ENCODE measurements at places on chromosomes 2 and 18.

GRCh38 chr18:47418746-47419145 lies 167.3 kb upstream of the SKOR2 start:
- no peak overlapping the region for H3K27ac ChIP-seq
- DNase-seq = no peak
- H3K4me3 ChIP-seq = no peak overlapping the region

DNA sequence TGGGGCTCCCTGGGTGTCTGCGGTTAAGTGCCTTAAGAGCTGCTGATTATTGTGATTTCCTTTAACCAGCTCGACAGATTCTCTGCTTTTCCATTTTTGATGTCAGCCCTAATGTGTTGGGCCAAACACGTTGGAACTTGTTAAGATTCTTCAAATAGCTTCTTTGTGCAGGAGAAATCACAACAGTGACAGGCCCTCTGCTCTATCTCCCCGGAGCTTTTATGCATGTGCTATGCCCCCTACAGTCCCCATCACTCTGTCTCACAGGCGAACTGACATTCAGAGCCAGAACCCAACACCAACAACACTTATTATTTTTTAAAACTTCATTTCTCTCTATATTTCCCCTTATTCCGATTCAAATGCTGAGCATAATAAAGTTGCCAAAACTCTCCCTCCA lies 371.7 kb upstream of the CELF4 start:
- H3K36me3 ChIP-seq = peaks cover 1% of the 10 kb centered on the region
- no peak overlapping the region for H3K27ac ChIP-seq
- no peak for DNase-seq
- H3K4me3 ChIP-seq = no peak overlapping the region
- no peaks in the 10 kb centered on the region for H3K27me3 ChIP-seq
- H3K4me1 ChIP-seq = no peaks in the 10 kb centered on the region

DNA sequence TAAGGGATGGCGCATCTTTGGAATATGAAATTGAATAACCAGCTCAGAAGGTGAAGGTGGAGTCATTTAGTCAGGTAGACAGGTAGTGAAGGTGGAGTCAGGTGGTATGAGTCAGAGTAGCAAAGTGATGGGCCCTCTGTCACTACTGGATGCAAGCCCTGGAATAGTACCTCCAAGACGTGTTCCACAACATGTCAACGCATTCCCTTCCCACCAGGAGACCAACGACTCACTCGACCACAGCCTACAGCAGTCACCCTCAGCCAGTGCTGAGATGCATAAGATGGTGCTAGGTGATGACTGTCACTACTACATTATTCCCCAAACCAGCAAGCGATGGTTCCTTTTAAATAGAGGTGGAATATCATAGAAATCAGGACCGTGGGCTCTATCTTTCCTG lies 6.8 kb downstream of the CPLX4 start:
- no peaks in the 10 kb centered on the region for H3K4me1 ChIP-seq

DNA sequence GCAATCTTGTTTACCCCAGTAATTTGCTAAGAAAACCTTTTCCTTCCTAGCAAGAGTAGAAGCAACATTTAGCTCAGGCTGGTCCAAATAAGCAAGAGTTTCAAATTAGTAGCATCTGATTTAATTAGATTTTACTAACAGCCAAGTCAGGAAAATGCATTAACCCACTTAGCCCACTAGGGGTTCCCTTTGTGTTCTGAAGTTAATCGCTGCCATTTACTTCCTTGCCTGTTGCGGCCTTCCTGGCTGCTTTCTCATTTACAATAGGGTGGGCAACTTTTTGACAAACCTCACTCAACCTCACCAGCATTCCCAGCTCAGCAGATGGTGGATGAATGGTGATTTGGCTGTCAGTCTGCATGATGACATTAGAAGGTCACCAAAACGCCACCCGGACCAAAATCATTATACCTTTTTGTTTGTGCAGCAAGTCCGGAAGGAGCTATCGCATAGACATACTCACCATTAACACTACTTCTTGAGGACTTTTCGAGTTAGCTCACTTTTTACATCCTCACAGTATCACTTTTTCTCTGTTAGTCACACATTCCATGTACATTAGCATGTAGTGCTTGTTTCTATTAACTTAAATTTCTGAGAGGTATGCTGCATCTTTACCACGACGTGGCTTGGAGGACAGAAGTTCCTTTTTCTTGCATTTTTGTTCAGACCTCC lies 101.5 kb upstream of the SETBP1 start:
- H3K4me1 ChIP-seq = peaks cover 4% of the 10 kb centered on the region
- H3K27me3 ChIP-seq = peaks cover 13% of the 10 kb centered on the region
- no peak for DNase-seq
- no peak overlapping the region for H3K27ac ChIP-seq
- no peaks in the 10 kb centered on the region for H3K36me3 ChIP-seq
- H3K4me3 ChIP-seq = no peak overlapping the region

DNA sequence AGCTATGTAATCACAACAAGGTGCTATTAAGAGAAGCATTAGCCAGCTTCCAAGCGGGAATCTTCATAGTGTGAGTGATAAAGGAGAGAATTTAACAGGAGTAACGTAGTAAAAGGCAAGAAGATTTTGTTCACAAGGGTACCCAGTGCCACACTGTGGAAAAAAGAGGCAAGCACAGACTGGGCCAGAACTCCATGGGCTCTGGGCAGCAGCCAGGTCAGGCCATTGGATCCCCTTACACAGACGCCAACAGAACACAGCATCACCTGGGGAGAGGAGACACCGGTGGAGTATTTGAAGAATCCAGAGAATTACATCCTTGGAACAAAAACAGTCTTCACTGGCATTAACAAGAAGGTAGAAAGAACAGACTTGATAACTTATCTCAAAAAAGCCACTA lies 21.2 kb downstream of the AMER3 start:
- H3K36me3 ChIP-seq = no peaks in the 10 kb centered on the region
- no peak overlapping the region for H3K27ac ChIP-seq
- no peak overlapping the region for H3K4me3 ChIP-seq
- no peaks in the 10 kb centered on the region for H3K4me1 ChIP-seq
- H3K27me3 ChIP-seq = peaks cover 15% of the 10 kb centered on the region
- DNase-seq = no peak

DNA sequence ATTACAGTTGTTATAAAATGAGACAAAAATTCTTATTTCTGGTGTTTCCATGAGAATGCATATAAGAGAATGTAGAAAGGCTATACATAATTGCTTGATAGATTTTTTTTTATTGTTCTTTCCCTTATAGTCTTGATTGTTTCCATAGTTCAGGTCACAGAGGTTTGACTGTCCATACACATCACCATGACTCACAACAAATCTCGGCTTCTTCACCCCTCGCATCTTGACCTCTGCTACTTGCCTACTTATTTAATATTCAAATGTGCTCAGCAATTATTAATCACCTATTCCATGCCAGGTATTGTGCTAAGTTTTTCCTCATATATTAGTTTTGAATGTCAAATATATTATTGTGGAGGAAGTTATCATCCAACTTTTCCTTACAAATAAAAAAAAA lies 789.6 kb downstream of the RNF144A start:
- H3K4me1 ChIP-seq = peaks cover 40% of the 10 kb centered on the region
- H3K4me3 ChIP-seq = no peak overlapping the region
- no peak overlapping the region for H3K27ac ChIP-seq
- no peak for DNase-seq
- H3K27me3 ChIP-seq = no peaks in the 10 kb centered on the region
- H3K36me3 ChIP-seq = no peaks in the 10 kb centered on the region

GRCh38 chr2:88437010-88437409 lies 15.5 kb downstream of the FOXI3 start:
- no peak for DNase-seq
- H3K27me3 ChIP-seq = peaks cover 25% of the 10 kb centered on the region
- no peak overlapping the region for H3K27ac ChIP-seq
- no peaks in the 10 kb centered on the region for H3K4me1 ChIP-seq
- H3K36me3 ChIP-seq = no peaks in the 10 kb centered on the region

DNA sequence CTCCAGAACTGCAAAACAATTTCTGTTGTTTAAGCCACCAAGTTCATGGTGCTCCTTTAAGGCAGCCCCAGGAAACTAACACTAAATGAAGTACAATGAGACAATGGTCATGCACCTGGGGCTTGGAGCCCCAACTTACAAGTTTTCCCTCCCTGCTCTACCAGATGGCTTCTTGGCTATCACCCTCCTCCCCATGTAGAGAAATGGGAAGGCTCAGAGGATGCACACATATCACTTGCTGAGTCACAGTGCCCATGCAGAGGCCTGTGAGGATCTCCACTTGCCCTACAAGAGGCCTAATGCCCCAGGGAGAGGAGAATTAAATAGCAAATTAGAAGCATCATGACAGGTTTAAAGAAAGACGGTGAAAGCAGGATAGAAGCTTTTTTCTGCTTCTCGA lies 270.9 kb downstream of the TTC32 start:
- no peak overlapping the region for H3K4me3 ChIP-seq
- peaks cover 9% of the 10 kb centered on the region for H3K27me3 ChIP-seq
- no peaks in the 10 kb centered on the region for H3K4me1 ChIP-seq
- DNase-seq = no peak

DNA sequence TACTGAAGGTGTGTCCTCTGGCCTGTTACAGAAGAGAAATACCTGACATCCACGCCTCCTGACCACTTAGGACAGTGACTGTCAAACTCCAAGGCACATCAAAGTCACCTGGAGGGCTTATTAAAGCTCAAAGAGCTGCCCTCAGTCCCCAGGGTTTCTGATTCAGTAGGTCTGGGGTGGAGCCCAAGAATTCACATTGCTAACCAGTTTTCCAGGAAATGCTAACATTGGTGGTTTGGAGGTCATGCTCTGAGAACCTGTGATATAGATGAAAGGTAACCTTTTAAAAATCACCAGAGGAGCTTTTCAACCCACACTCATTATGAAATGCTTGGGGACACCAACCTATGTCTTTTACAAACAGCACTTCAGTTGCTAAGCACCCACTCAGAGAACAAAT lies 172.3 kb downstream of the ALK start:
- H3K27me3 ChIP-seq = peaks cover 22% of the 10 kb centered on the region
- peaks cover 6% of the 10 kb centered on the region for H3K4me1 ChIP-seq

DNA sequence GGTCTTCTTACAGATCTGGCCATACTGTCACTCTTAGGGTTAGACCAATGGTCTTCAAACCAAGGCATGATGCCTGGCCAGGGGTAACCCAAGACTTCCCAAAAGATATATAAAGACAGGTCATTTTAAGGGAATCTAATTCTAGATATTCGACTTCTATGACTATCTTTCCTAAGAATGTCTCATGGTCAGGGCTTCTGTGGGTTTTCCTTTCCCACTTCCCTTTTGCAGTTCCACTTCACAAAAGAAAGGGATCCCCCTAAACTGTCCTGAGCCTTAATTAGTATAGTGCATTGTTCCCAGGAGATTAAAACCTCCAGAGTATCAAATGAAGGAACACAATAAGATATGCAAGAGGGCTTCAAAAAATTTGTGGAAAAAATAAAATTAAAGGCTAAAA lies 223.6 kb upstream of the SIX2 start:
- H3K36me3 ChIP-seq = peaks cover 2% of the 10 kb centered on the region
- peaks cover 7% of the 10 kb centered on the region for H3K27me3 ChIP-seq
- H3K4me3 ChIP-seq = no peak overlapping the region
- peaks cover 1% of the 10 kb centered on the region for H3K4me1 ChIP-seq

DNA sequence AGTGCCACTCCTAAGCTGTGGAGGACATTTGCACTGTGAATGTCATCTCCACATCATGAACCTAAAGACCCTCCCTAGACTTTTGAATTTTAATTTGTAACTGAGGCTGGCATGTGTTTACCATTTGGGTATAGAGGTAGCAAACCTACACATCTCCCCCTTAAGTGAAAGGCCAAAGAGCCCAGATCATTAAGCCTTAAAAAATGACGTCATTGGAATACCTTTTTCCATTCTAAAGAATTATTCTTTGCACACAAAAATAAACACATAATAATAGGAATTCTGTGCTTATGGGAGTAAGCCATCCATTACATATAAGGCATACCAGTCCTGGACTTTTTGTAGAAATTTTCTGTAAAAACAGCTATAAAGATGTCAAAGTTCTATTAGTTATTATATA lies 38.9 kb downstream of the ZNF385B start:
- H3K36me3 ChIP-seq = no peaks in the 10 kb centered on the region
- H3K27ac ChIP-seq = no peak overlapping the region
- no peak for DNase-seq
- H3K27me3 ChIP-seq = peaks cover 16% of the 10 kb centered on the region
- H3K4me3 ChIP-seq = no peak overlapping the region

GRCh38 chr18:79795446-79795845 lies 2.3 kb upstream of the KCNG2 start:
- DNase-seq = no peak
- H3K4me3 ChIP-seq = no peak overlapping the region
- no peak overlapping the region for H3K27ac ChIP-seq
- peaks cover 37% of the 10 kb centered on the region for H3K4me1 ChIP-seq
- peaks cover 2% of the 10 kb centered on the region for H3K36me3 ChIP-seq

DNA sequence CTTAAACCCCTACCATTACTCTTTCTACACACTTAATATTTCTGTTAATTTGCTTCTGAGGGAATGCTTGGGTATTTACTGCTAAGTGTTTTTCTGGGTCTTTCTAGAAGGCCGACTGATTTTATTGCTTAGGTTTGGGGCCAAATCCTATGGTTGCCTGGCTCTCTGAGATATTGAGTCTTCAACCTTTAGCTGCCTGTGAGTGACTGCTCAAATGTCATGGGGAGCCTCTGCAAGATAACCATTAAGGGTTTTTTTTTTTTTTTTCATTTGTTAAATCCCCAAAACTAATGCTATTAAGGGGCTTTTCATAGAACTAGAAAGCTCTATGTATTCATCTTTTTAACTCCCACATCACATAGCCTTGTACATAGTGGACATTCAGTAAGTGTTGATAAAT lies 5.0 kb downstream of the OSBPL6 start:
- no peaks in the 10 kb centered on the region for H3K36me3 ChIP-seq
- peaks cover 30% of the 10 kb centered on the region for H3K27me3 ChIP-seq
- H3K4me1 ChIP-seq = peaks cover 6% of the 10 kb centered on the region
- no peak overlapping the region for H3K27ac ChIP-seq

- H3K36me3 ChIP-seq = no peaks in the 10 kb centered on the region
- peaks cover 17% of the 10 kb centered on the region for H3K27me3 ChIP-seq
- no peak overlapping the region for H3K4me3 ChIP-seq
- no peaks in the 10 kb centered on the region for H3K4me1 ChIP-seq
Observed at GRCh38 chr2:176575237-176575744, 306.0 kb downstream of the MTX2 start.

DNA sequence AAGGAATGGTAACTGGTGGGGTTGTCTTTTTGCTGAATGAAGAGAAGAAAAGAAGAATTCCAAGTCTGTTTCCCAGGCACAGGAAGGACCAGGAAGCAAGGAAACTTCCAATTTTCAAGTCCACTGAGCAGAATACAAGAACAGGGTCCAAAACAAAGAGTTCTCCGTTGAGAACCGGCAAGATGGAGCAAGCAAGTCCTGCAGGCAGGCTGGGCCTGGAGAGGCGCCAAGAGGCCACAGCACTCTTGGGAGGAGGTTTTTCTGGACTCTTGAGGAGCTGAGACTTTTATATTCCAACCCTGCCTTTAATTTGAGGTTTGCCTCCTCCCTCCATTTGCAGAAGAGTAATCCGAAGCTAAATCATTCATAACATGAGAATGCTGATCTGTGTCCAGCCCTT lies 224.5 kb downstream of the IKZF2 start:
- H3K36me3 ChIP-seq = peaks cover 1% of the 10 kb centered on the region
- no peak overlapping the region for H3K27ac ChIP-seq
- H3K4me3 ChIP-seq = no peak overlapping the region
- peaks cover 34% of the 10 kb centered on the region for H3K4me1 ChIP-seq
- H3K27me3 ChIP-seq = peaks cover 11% of the 10 kb centered on the region

- H3K27ac ChIP-seq = no peak overlapping the region
- DNase-seq = no peak
- peaks cover 5% of the 10 kb centered on the region for H3K4me1 ChIP-seq
- no peak overlapping the region for H3K4me3 ChIP-seq
- H3K27me3 ChIP-seq = peaks cover 67% of the 10 kb centered on the region
Observed at GRCh38 chr18:37483984-37484819, 81.4 kb downstream of the CELF4 start.
